CD4-positive, alpha-beta T cell treated with Interferon gamma for 1 hour (primary cell): ENCODE measurements at places on chromosomes 6 and 20.

DNA sequence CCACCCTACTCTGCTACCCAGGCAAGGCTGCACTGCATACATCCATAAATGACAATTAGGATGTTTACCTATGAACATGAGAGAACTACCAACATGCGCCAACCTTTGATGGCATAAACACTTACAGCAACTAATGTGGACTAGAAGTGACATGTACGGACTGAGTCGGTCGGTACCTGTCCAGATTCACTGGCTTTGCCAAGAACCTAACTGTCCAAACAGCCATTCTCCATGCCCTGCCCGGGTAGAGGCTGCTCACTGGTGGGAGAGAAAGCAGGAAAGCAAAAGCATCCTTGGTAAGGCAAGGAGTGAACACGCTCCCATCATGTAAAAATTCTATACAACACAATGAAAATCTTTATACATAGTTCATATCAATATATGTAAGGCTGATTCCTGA is 30.0 kb downstream of the SYNDIG1 start:
- no peak for DNase-seq

DNA sequence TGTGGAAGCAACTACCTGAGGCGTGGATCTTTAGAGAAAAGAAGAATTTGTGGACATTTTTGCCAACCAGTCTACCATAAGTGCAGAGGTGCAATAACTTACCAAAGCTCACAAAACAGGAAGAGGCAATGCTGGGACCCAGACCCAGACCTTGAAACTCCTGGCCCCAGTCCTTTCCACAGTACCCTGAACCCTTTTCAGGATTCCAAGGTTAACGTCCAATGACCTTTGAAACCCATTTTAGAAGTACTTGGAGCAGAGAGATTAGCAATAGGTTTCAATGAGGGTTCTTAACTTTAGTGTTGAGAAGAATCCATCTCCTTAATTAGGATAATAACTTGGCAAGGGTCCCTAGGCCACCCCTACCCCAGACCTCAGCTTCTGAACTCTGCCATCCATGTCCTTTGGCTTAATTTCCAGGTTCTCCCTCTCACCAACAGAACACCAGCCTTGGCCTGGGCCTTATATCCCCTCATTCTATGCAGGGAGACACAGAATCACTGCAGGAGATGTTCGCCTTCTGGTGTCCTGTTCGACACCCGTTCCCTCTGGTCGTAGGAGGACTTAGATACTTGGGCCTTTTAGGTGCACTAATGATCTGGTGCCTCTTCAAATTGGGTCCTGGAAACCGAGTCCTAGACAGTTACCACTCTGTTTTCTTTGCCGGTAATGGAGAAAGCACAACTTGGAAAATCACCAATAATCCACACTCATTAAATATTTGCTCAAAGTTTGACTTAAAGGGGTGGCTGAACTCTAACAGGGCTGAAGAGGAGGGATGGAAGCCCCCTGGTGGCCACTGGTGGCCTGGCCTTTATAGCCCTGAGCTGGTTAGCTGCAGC is 40.6 kb downstream of the ISM1 start:
- peak; percentile 42 for DNase-seq

DNA sequence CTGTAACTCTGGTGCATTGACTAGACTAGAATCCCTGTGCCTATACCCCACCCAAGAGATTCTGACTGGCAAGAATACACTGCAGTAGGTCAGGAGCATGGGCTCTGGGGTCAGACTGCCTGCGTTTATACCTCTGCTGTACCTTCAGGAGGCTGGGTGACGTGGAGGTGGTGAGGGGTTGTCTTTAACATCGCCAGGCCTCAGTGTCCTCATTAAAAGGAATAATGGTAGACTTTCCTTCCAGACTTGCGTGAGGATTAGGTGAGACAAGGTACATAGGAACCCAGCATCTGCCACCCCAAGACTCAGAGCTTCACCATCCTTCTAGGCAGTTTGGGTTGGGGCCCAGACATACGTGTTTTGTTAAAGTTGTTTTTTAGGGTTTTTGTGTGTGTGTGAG is 44.3 kb downstream of the TM9SF4 start:
- DNase-seq = no peak

- no peak for DNase-seq
Observed at GRCh38 chr20:57148263-57148662, 118.2 kb downstream of the BMP7 start.

DNA sequence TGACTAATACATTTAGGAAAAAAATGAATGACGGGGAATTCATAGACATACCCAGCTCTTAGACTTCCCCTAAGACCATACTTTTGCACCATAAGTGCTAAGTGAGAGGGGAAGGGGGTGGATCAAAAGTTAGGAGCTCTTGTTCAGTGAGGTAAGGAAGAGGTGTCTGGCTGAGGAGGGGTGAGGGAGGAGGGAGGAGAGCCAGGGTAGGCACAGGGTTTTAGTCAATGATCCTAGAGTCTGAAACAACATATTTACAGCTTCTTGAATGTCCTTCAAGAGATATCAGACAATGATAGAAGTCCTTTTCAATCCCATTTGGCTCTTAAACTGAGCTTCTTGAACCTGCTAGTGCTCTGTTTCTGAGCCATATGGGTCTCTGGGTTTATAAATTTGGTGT is 135.4 kb downstream of the FNDC1 start:
- DNase-seq = no peak

- no peak for DNase-seq
Observed at GRCh38 chr6:53357576-53358360, 9.0 kb upstream of the ELOVL5 start.

- DNase-seq = no peak
Observed at GRCh38 chr6:125701354-125701668, 48.1 kb upstream of the HEY2 start.
